Liver (tissue), 10 donors: ENCODE measurements at places on chromosomes 1 and 21. TPM values are rescaled to one million over a fixed set of nuclear protein-coding genes. Genes with fewer than 3 reads are reported as not detected.

ANKRD65 gene
- 0.17 TPM for total RNA-seq

CYP4B1 gene
- total RNA-seq = 0.59 TPM

CD244 gene
- 6.6 TPM for total RNA-seq

DNA sequence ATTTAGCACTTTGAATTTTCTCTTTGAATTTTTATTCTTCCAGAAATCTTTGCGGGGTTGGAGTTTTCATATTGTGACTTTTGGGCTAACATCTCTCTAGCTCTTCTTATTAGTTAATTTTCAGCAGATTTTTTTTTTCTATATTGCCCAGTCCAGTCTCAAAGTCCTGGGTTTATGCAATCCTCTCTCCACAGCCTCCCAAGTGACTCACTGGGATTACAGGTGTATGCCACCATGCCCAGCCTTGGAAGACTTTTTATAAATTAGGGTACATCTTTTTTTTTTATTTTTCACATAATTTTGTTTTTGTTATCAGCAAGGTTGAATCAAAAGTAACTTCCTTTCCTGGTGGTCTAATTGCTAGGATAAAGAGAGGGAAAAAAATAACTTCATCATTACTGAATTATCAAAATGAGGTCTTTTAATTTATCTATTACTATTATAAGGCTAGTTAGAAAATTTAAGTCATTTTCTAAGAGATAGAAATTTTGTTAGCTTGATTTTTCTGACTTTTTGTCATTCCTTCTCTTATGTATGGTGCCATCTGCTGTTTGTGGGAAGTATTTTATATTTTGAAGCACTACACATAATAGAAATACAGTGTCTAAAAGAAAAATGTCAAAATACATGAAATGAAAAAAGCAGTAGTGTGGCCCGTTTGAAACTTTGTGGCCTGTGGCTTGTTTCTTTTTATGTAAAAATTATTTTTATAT, 273.4 kb upstream of the CACYBP start:
- H3K27ac ChIP-seq = no peak overlapping the region
- H3K36me3 ChIP-seq = no peaks in the 10 kb centered on the region
- H3K4me3 ChIP-seq = no peak overlapping the region
- DNase-seq = no peak
- H3K4me1 ChIP-seq = peaks cover 4% of the 10 kb centered on the region
- no peaks in the 10 kb centered on the region for H3K27me3 ChIP-seq

DNA sequence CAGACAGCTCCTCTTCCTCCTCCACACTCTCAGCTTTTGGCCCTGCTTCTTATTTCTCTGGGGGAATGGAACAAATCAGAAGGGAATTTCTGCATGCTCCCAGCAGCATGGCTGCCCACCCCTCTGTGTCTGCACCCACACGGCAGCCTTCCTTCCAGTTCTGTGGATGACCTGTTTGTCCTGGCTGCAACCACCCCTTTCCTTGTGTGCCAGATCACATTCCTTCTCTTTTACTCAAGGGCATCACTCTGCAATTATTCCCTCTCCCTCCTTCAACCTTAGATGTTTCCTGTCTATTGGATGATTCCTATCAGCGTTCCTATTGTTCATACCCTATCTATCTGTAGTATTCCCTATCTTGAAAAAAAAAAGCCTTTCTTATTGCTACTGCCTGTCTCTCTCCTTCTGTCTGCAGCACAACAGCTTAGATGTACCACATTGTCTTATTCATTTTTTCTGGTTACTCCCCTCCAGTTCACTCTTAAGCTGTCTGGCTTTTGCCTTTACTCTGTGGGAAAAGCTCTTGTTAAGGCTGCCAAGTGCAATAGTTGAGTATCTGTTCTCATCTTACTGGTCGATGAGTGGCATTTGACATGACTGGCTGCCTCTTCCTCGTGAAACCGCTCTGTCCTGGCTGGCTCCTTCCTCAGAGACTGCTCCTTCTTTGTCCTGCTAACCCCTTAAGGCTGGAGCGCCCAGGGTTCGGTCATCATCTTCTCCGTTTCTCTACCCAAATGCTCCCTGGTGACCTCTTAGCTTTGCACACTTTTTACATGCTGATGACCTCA, 351.1 kb downstream of the CAMTA1 start:
- no peak overlapping the region for H3K27ac ChIP-seq
- no peak overlapping the region for H3K4me3 ChIP-seq
- H3K27me3 ChIP-seq = no peaks in the 10 kb centered on the region
- H3K4me1 ChIP-seq = no peaks in the 10 kb centered on the region

GRCh38 chr21:39386899-39387298, 38.0 kb upstream of the HMGN1 start:
- peaks cover 3% of the 10 kb centered on the region for H3K36me3 ChIP-seq
- DNase-seq = no peak
- H3K27ac ChIP-seq = peak overlapping the region; percentile 77
- H3K4me3 ChIP-seq = no peak overlapping the region

DNA sequence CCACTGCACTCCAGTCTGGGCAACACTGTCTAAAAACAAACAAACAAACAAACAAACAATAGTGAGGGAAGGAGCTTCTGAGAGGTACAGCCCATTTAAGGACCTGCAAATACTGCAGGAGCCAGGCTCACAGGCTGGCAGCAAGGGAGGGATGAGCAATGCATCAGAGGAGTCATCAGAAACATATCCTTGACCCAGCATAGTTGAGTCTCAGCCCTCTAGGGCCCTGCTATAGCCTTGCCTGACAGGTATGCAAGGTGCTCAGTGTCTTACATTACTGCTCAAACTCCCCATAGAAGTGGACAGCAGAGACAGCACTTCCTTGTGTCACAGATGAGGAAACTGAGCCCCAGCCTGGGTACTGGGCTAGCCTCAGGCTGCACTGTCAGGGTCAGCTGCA, 7.3 kb upstream of the TTC4 start:
- H3K4me3 ChIP-seq = no peak overlapping the region
- DNase-seq = no peak
- H3K36me3 ChIP-seq = no peaks in the 10 kb centered on the region
- no peaks in the 10 kb centered on the region for H3K4me1 ChIP-seq

DNA sequence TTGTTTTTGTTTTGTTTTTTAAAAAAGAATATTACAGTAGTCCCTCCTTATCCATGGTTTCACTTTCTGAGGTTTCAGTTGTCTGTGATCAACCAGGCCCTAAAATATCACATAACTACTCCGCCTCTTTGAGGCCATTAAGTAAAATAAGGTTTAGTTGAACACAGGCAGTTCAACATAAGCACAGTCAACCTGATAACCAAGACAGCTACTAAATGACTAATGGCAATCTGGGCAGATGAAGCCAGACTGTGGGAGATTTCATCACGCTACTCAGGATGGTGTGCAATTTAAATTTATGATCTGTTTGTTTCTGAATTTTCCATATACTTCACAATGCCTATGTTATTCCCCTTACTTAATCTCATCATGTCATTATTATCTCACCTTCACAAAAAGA, 30.1 kb downstream of the LDLRAD1 start:
- no peak overlapping the region for H3K4me3 ChIP-seq
- H3K27ac ChIP-seq = no peak overlapping the region
- H3K27me3 ChIP-seq = no peaks in the 10 kb centered on the region
- no peak for DNase-seq
- H3K4me1 ChIP-seq = peaks cover 2% of the 10 kb centered on the region

GRCh38 chr21:45423201-45423955, 18.4 kb downstream of the COL18A1 start:
- DNase-seq = peak; percentile 72
- H3K27me3 ChIP-seq = no peaks in the 10 kb centered on the region
- H3K4me1 ChIP-seq = no peaks in the 10 kb centered on the region
- H3K4me3 ChIP-seq = no peak overlapping the region
- H3K36me3 ChIP-seq = no peaks in the 10 kb centered on the region

DNA sequence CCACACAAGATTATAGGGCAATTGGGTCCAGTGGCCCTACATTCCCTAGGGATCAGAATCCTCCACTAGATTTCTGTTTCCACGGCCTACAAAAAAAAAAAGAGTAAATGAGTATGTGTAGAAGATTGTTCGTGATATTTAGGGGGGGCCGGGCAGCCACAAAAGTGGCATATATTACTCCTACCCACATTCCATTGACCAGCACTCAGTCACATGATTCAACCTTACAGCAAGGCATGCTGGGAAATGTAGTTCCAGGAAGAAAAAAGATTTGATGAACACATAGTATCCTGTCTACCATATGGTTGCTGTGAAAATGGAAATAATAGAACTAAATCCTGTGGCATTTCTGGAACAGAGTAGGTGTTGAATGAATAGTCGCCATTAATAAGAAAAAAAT, 43.4 kb upstream of the GJB5 start:
- H3K4me3 ChIP-seq = no peak overlapping the region
- H3K36me3 ChIP-seq = no peaks in the 10 kb centered on the region
- no peak overlapping the region for H3K27ac ChIP-seq
- H3K27me3 ChIP-seq = no peaks in the 10 kb centered on the region
- DNase-seq = no peak

DNA sequence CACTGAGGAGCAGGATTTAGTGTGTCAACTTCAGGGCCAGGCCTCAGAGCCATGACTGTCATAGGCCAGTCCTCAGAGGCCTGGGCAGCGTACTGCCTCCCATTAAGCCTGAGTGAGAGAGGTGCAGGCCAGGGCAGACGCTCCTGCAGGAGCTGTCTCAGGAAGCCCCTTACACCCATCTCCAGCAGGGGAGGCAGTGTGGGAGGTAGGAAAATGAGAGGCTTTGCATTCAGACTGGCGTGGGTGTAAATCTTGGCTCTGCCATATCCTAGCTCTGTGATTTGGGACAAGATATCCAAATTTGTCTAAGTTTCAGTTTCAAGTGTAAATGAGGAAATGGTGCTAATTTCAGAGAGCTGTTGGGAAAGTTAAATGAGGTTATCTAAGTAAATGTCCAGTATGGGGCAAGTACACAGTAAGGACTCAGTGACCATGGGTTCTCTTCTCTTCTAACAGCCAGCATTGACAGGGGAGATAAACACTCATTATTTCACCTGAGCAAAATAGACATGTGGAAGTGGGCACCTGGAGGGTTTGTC, 184.1 kb downstream of the ZSCAN20 start:
- no peak overlapping the region for H3K27ac ChIP-seq
- no peaks in the 10 kb centered on the region for H3K27me3 ChIP-seq
- H3K4me3 ChIP-seq = no peak overlapping the region
- H3K36me3 ChIP-seq = no peaks in the 10 kb centered on the region

DNA sequence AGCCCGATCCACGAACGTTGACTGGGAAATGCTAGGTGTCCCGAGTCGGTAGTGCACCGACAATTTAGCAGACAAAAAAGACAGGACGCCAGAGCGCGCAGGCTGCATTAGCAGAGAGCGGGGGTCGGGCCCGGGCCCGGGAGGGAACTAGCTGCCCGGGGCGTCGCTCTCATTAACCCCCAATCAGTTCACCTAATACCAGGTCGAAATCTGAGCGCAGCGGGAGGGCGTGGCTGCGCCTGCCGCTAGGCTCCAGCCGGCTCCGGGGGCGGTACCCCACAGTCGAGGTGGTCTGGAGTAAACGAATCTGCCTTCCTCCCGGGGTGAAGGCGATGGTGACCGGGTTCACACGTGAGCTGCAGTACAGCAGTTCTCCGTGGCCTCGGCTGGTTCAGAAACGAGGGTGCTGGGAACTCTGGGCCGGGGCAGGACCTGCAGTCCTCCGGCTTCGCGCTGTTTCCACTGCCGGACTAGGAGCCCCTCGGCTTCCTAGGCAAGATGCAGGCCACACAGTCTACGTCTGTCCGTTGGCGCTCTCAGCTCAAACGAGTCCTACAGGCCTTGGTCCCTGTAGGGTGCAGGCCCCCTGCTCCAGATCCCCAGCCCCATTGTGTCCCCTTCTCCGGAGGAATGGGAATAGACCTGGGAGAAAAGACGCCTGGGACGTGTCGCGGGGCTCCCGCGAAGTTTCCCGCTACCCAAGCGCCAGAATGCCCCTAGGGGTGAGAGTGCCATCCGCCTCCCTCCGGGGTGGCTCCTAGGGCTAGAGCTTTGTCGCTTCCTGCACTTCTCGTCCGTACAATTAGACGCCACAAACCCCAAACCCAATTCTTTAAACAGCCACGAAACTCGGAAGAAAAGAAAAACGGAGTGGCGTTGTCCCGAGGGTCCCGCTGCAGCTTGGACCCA, 2.0 kb downstream of the GFI1 start:
- no peak for DNase-seq
- H3K27me3 ChIP-seq = no peaks in the 10 kb centered on the region
- H3K4me1 ChIP-seq = peaks cover 52% of the 10 kb centered on the region
- H3K27ac ChIP-seq = peak overlapping the region; percentile 31
